RWPE1 (cell line): ENCODE measurements at places on chromosomes 2 and 18.

GRCh38 chr2:172434821-172435605 is 7.6 kb downstream of the ITGA6 start:
- DNase-seq, result no peak

DNA sequence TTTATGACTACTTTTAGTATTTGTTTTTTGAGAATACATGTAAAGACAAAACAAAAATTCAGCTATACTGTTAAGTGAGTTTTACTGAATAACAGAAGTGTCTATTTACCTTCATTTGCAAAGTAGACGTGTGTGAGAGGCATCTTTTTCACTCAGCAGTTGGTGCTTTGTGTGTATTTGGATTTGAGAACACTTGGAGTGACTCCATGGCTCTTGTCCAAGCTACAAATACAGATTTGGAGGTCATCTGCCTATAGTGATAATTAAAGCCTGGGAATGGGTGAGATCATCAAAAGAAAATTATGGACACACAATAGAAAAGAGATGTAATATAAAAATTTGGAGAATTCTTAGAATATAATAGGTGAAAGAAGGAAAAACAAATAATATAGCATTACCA is 6.2 kb downstream of the NAB1 start:
- no peak for DNase-seq

DNA sequence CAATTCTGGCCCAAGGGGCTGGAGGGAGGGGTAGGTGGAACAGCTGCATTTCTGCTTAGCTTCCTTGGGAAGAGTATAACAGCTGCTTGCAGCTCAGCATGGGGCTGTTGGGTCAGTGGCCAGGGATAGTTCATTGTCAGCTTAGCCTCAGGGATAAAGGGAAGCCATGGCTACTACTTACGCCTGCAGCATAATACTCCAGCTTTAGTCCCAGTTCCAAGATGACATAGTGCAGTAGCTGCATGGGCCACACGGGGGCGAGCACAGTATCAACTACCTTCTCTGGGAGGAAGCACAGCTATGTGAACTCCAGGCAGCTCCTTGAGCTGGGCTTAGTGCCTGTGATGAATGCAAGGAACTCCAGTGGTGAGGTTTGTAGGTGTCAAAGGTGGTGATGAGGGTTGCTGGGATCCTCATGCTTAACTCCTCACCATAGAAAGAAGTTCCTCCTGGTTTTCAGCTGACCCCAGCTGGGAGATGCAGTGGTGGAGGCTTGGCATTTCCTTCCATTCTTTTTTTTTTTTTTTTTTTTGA is 35.4 kb upstream of the RHOB start:
- peak; percentile 68 for DNase-seq

- peak; percentile 40 for DNase-seq
Measured at GRCh38 chr18:21897811-21898210, 157.2 kb downstream of the MIB1 start.

DNA sequence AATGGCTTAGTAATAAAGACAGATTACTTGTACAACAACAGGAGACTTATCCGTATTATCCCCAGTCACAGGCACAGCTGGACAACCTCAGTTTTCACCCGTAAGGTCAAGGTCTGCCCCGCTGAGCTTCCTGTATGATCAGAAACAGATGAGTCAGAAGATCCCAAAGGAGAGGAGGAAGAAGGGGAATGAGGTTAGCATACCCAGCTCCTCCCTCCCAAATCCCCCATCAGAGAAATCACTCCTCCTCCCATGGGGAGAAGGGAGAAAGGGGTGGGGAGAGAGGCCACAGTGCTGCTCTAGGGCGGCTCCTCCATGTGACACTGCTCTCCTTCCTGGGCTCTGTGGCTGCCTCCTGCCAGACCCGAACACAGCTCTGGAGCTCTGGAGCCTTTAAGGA is 53.8 kb upstream of the SPTBN1 start:
- DNase-seq, result no peak

DNA sequence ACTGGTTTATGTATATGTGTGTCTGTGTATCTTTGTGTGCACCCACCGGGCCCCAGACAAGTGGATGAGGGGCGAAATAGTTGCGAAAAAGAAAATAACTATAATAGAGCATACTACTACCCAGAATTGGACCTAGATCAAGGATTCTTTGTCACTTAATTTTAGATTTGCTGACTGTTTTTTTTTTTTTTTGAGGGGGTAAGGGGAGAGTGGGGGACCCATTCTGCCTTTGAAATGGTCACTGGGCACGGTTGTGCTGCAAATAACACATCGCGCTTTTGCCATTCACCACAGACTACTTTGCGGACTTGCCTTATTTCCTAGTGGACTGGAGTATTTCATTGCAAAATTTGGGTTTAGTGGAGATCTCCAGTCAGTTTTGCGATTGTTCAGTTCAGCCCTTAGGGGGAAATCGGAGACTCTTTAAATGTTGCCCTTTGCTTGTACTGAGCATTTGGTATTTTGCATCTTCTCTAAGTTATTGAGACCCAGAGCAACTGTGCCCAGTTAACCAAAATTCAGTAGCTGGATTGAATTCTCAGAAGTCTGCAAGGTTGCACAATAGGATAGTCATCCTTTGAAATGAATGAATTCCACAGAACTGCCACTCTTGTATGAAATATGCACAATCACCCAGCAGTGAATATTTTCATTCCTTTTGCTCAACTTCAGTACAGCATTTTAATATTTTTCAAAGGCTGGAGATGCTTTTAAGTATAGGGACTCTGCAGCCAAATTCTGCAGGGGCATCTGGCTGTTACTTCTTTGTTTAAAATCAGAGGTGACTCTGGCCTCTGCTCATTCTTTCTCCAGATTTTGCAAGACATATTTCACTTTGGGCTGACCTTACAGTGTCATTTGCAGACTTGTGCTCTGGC is 2.9 kb downstream of the TRIB2 start:
- peak; percentile 40 for DNase-seq

DNA sequence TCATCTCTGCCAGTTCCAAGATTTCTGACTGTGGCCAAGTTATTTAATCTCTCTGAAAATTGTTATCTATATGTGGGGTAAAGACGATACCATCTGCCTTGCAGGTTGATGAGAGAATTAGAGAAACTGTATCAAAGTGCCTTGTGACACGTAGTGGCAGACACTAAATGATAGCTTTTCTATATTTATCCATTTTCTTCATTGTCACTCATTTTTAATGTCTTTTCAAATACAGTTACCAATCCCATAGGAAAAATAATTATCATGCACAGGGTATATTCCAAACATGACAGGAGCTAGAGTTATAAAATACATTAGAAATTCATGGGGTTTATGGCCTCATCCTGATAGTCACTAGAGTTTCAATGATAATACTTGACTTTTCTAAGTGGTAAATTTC is 95.6 kb upstream of the NOL4 start:
- no peak for DNase-seq

DNA sequence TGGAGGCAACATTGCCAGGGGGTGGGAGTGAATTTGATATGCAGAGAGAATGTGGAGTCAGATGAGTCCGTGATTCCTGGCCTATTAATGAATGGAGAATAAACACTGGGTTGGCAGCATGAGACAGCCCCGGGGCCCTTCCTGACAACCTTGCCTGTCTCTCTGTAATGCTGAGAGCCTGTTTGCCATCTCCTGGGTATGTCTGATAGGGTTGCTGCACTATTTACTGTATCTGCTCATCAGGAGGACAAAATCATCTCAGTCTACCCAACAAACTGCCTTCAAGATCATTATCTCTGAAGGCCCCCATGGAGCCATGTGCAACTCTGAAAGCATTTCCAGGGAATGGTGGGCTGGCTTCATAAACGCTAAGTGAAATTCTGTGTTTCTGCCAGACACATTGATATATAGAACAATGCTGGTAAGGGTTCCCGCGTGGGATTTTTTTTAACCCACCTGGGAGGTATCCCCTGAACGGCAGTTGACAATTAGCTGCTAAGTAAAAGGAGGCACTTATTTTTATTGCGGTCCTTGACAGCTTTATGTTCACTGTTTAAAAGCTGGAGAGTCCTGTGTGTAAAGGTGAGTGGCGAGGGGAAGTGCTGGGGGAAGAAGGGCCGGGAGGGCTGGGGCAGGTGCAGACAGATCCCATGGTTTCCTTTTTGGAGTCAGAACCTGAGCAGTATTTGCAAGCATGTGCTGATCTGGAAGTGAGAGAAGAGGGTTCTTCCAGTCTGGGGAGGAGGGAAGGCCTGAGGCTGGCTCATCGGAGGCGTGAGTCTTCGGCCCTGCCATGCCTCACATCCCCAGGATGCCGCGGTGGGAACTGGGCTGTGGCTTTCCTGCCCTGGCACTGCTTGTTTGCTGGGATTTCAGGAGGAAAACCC is 64.8 kb downstream of the ARHGAP25 start:
- DNase-seq, result peak; percentile 70

GRCh38 chr2:120709608-120710041 is 26.0 kb upstream of the GLI2 start:
- DNase-seq, result no peak

DNA sequence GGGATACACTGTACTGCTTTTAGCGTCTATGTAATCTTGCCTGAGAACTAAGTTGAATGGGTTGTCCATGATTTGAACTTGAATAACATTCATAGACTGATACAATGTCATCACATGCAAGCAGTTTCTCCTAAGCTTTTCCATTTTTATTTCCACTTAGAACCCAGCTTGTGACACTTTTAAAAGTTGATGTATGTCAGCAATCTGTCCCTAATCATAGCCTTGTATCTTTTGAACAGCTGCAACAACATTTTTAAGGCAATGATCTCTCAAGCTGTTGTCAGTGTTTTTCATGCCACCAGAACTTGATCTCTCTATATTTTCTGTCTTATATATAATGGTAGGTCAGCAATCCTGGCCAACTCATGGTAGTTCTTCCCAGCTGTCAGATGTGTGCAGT is 185.0 kb downstream of the DOK6 start:
- no peak for DNase-seq

DNA sequence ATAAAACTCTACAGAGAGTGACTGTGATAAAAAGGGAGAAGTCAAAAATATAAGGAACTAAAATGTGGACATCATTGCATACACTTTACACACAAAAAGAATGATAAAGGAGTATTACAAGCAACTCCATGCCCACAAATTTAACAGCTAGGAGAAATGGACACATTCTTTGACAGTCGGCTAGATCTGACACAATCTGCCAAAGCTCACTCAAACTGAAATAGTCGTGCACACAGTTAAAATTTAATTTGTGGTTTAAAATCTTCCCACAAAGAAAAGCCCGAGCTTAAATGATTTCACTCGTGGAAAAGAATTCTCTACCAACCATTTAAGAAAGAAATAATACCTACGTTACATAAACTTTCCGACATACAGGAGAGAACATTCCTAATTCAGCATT is 132.4 kb downstream of the ZAP70 start:
- no peak for DNase-seq

DNA sequence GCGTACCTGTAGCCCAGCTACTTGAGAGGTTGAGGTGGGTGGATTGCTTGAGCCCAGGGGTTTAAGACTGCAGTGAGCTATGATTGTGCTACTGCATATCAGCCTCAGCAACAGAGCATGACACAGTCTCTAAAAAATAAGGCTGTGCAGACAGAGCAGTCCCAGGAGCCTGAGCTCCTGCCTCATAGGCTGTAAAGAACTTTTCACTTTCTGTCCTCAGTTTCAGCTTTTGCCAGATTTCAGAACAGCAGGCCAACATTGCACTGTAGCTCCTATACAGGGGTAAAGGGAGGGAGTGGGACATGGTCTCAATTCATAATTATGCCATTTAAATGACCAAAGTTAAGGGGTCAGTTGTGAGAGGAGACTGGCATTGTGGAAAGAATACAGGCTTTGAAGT is 150.6 kb downstream of the GALNT1 start:
- no peak for DNase-seq

GRCh38 chr18:73677450-73677849 is 470.2 kb downstream of the FBXO15 start:
- no peak for DNase-seq

- DNase-seq, result peak; percentile 26
Measured at GRCh38 chr2:10810202-10811161, 2.1 kb downstream of the PDIA6 start.

- DNase-seq, result peak; percentile 42
Measured at GRCh38 chr2:50746526-50746925, 285.4 kb downstream of the NRXN1 start.

DNA sequence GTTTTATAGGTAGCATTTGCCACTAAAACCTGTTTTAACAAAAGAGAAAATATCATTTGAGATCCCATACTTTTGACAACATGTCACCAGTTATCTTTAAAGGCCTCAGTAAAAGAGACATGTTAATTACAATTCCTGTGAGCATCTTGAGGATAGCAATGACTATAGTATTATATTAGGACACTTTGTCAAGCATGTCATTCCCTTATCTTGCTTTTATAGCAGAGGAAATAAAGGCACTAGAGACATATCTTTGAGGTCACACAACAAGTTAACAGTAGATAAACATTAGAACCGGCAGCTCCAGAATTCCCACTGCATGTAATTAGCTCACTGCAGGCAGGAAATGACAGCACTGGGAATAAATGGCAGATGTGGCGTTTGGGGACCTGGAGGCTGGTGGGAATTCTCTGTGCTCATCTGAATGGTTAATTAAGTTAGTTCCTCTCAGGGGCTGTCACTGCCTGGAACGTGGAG is 25.9 kb downstream of the LYPD6B start:
- no peak for DNase-seq

DNA sequence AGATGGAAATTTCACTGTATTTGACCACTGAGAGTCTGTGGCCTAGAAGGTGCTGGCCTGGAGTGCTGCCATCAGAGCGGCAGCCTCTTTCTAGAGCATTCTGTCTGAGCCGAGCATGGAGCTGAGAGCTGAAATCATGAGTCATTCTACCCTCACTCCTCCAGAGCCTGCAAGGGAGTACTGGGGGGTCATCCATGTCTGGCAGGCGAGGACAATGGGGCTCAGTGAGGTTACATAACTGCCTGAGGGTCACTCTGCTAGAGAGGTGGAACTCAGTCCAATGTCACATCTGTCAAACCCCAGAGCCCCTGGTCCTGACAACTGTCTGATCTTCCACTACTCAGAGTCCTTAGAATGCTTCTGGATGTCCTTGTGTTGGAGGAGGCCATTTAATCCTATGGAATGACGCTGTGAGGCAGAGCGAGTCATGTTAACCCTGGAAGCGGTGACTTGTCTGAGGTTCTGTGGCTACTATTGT is 65.3 kb downstream of the HAUS1 start:
- DNase-seq, result no peak

DNA sequence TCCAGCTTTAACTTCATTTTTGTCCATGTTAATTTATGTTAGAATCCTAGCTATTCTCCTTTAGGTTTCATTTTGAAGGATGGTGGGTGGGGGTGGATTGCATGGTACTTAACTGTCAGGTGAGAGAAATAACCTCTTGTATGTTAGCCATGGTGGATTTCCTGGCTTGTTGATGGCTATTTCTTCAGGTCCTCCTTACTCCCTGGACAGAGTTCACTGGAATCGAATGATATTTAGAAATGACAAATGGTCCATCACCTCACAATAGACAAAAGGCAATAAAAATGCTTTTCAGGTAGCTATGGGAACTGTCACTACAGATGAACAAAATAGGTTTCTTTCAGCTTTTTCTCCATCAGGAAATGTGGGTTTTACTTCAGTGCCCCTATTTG is 91.7 kb downstream of the EML6 start:
- no peak for DNase-seq

- no peak for DNase-seq
Measured at GRCh38 chr2:214341646-214342045, 69.2 kb upstream of the VWC2L start.
